ENCODE measurements at places on chromosomes 1 and 21.
A peak's percentile ranks its signal among the peaks of the same experiment; 100 is the strongest.

DNA sequence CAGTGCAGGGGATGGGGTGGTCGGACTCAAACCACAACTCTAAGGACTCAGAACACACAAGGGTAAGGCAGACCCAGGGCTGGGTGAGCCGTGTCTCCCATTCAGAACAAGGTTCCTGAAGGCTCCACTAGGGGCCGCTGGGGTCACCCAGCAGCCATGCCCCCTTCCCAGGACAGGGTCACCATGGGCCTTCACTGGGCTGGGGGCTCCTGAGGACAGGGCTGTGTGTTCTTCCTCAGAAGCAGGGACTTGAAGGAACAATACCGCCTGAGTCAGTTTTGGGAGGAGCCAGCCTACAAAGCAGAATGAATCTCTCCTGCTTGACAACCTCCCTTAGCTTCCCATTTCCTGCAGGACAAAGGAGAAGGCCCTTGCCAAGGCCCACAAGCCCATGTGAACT is 15.4 kb downstream of the RIMS3 start:
- H3K27me3 ChIP-seq = no peaks in the 10 kb centered on the region
- H3K4me3 ChIP-seq = no peak overlapping the region
- peaks cover 33% of the 10 kb centered on the region for H3K4me1 ChIP-seq
- no peak for DNase-seq
- no peaks in the 10 kb centered on the region for H3K36me3 ChIP-seq

GRCh38 chr1:50877641-50878040 is 82.4 kb downstream of the FAF1 start:
- no peaks in the 10 kb centered on the region for H3K36me3 ChIP-seq
- no peak overlapping the region for H3K4me3 ChIP-seq
- no peaks in the 10 kb centered on the region for H3K27me3 ChIP-seq
- DNase-seq = no peak

GRCh38 chr1:8789314-8790214 is 27.9 kb downstream of the RERE start:
- no peak for DNase-seq
- no peak overlapping the region for H3K4me3 ChIP-seq
- H3K27me3 ChIP-seq = no peaks in the 10 kb centered on the region
- H3K4me1 ChIP-seq = no peaks in the 10 kb centered on the region
- peaks cover 5% of the 10 kb centered on the region for H3K36me3 ChIP-seq
- H3K27ac ChIP-seq = no peak overlapping the region

- H3K27ac ChIP-seq = no peak overlapping the region
- H3K4me1 ChIP-seq = no peaks in the 10 kb centered on the region
- no peaks in the 10 kb centered on the region for H3K36me3 ChIP-seq
- H3K27me3 ChIP-seq = peaks cover 2% of the 10 kb centered on the region
- no peak overlapping the region for H3K4me3 ChIP-seq
These were observed 85.6 kb downstream of the WDR4 start for GRCh38 chr21:42793774-42794173.

DNA sequence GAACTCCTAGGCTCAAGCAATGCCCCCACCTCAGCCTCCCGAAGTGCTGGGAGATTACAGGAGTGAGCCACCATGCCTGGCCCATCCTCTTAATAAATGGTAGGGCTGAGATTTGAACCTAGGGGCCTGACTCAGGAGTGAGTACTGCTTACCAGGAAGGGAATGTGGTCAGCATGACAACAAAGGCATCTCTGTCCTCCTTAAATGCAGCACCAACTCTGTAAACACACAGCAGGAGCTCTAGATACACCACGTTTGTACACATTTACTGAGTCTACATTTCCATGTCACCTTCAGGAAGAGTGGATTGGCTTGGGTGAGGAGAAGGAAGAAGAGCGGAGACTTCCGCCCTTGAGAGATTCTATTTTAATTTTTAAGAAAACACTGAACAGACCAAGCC is 38.5 kb downstream of the HIVEP3 start:
- DNase-seq = no peak
- H3K36me3 ChIP-seq = no peaks in the 10 kb centered on the region
- H3K4me3 ChIP-seq = no peak overlapping the region
- peaks cover 11% of the 10 kb centered on the region for H3K4me1 ChIP-seq

GRCh38 chr1:21436488-21437340 is 3.2 kb upstream of the NBPF3 start:
- no peaks in the 10 kb centered on the region for H3K36me3 ChIP-seq
- peaks cover 19% of the 10 kb centered on the region for H3K4me1 ChIP-seq
- H3K27me3 ChIP-seq = peaks cover 4% of the 10 kb centered on the region
- no peak overlapping the region for H3K27ac ChIP-seq
- no peak for DNase-seq

- no peaks in the 10 kb centered on the region for H3K27me3 ChIP-seq
- H3K27ac ChIP-seq = no peak overlapping the region
- no peak overlapping the region for H3K4me3 ChIP-seq
- no peaks in the 10 kb centered on the region for H3K4me1 ChIP-seq
- DNase-seq = no peak
- peaks cover 76% of the 10 kb centered on the region for H3K36me3 ChIP-seq
These were observed 11.5 kb downstream of the NECAP2 start for GRCh38 chr1:16451841-16452528.

DNA sequence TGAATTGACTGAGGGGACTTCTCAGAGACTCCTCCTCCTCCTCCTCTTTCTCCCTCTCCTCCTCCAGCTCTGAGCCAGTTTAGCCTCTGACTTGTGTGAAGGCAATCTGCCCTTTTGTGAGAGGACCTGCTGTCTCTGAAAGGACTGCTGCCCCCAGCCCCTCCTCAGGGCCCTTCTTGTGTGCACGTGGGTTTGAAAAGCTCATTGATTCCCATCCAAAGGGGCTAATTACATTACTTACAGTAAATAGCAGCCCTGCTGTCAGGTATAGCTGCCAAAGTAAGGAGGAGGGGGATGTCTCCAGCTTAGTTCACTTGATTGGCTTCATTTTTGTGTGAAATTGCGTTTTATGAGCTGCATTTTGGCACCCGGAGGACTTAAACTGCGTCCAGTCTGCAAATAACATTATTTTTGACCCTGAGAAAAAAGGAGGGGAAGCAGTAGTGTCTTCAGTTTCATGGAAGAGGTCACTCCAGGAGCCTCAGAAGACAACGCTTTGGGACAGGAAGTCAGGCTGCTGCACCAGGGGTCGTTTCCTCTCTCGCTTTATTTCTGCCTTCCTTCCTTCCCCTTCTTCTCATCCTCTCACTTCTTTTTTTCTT is 1.8 kb upstream of the LHX9 start:
- H3K27me3 ChIP-seq = peaks cover 100% of the 10 kb centered on the region
- peak overlapping the region; percentile 9 for H3K4me3 ChIP-seq
- H3K36me3 ChIP-seq = no peaks in the 10 kb centered on the region
- peaks cover 72% of the 10 kb centered on the region for H3K4me1 ChIP-seq
- no peak for DNase-seq

- no peaks in the 10 kb centered on the region for H3K36me3 ChIP-seq
- H3K27ac ChIP-seq = no peak overlapping the region
- H3K4me3 ChIP-seq = no peak overlapping the region
These were observed 56.2 kb downstream of the TAS1R2 start for GRCh38 chr1:18803151-18803791.

DNA sequence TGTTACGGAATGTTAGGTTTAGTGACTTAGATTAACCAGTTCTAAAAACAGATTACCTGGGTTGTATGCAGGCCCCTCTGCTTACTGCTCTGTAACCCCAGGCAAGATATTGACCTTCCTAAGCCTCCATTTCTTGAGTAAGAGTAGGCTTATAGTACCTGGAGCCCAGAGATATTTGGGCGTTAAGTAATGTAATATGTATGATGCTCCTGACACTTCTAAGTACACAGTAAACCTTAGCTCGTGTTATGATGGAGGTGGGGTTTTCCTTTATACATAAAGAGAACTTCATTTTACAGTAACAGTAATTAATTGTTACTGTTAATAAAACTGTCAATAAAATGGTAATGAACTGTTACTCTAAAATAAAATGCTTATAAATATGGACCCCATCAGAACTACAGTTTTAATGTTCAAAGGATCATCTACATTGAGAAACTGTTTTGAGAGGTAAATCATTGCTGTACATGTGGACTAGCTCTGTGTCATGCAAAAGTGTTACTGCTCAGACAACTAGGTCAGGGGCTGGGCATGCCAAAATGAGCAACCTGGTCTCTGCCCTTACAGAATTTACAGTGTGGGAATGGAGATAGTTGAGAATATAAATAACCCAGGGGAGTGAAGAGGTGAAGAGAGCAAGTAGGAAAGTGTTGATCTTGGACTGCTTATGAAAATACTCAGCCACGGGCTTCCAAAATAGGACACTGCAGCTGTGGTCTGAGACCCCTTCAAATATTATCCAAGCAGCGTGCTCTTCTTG is 26.6 kb downstream of the LRRC8C start:
- no peak overlapping the region for H3K4me3 ChIP-seq
- no peaks in the 10 kb centered on the region for H3K4me1 ChIP-seq
- DNase-seq = no peak
- H3K36me3 ChIP-seq = no peaks in the 10 kb centered on the region
- no peak overlapping the region for H3K27ac ChIP-seq

- DNase-seq = no peak
- no peak overlapping the region for H3K4me3 ChIP-seq
These were observed 134.5 kb downstream of the PTPN14 start for GRCh38 chr1:214416858-214417257.

GRCh38 chr1:172661107-172661506 is 2.2 kb downstream of the FASLG start:
- H3K4me1 ChIP-seq = no peaks in the 10 kb centered on the region
- H3K36me3 ChIP-seq = no peaks in the 10 kb centered on the region
- H3K4me3 ChIP-seq = no peak overlapping the region
- H3K27ac ChIP-seq = no peak overlapping the region
- no peak for DNase-seq
- no peaks in the 10 kb centered on the region for H3K27me3 ChIP-seq

GRCh38 chr1:211493876-211494653 is 2.1 kb upstream of the RD3 start:
- H3K27ac ChIP-seq = no peak overlapping the region
- H3K27me3 ChIP-seq = no peaks in the 10 kb centered on the region
- DNase-seq = no peak
- no peaks in the 10 kb centered on the region for H3K36me3 ChIP-seq
- H3K4me1 ChIP-seq = peaks cover 14% of the 10 kb centered on the region

DNA sequence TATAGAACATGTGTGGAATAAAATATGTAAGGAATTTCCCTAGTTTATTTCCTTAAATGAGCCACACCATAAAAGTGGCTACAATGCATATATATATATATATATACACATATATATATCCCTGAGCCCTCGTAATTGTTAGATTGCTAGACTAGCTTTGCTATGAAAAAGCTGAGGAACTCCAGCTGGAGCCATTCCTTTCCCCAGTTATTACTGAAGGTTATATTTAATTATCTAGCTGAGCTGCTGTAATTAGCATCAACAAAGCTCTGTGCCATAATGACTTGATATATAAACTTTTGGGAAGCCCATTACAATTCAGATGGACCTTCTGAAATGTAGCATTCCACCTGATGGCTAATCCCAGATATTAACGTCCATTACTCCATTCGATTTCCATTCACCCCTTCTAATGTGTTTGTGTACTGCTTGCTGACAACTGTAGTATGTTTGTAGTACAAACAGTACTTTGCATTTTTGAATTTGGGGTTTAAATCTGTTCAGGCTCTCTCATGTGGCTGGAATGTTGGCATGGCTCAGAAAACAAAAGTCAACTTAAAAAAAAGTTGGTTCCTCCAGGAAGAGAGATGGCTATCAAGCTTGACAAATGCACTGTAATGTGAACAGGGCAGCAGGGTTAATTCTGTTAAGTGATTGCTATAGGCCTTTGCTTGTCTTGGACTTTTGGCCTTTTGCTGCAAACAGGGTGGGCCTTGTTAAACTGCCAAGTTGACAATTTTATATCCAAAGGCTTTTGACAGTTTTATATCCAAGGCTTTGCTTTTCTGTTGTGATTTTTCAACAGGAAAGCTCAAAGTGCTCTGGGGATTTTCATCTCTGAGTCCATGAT is 170.0 kb downstream of the LTN1 start:
- DNase-seq = no peak
- H3K27ac ChIP-seq = peak overlapping the region; percentile 54
- no peak overlapping the region for H3K4me3 ChIP-seq
- H3K4me1 ChIP-seq = no peaks in the 10 kb centered on the region
- H3K36me3 ChIP-seq = no peaks in the 10 kb centered on the region
- no peaks in the 10 kb centered on the region for H3K27me3 ChIP-seq

- H3K27ac ChIP-seq = no peak overlapping the region
- H3K4me3 ChIP-seq = no peak overlapping the region
- H3K36me3 ChIP-seq = no peaks in the 10 kb centered on the region
- H3K4me1 ChIP-seq = no peaks in the 10 kb centered on the region
These were observed 3.2 kb downstream of the PGLYRP4 start for GRCh38 chr1:153345187-153346076.

DNA sequence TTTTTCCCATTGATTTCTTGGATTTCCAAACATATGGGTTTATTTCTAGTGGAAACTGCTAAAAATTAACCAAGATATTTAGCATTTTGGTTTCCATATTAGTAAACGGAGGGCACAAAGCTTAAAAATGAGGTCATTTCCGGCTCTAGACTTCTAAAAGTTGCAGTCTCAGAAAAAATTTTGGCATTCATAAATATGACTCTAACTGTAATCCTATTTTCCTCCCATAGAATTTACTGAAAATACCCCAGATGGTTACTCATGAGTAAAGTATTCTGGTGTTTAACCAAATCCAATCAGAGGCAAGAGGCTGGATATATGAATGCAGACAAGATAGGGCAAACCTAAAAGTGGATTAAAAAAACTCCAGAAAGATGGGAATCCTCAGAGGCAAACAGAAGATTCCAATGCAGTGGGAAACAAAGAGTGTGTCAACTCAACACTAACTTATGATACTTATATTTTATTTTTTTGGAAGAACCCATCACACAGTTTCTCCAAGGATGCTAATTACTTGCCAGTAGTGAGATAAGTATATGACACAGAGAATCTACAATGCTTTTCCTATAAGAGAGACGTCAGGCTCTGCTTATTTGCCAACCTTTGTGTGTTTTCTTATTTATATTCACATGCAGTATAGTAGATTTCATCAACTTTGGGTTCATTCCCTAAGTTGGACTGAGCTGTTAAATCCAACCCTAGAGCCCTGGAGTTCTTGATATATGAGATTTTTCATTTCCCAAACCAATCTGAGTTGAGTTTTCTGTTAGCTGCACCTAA is 90.1 kb upstream of the BCL10 start:
- H3K4me3 ChIP-seq = no peak overlapping the region
- H3K4me1 ChIP-seq = no peaks in the 10 kb centered on the region
- DNase-seq = no peak
- no peaks in the 10 kb centered on the region for H3K27me3 ChIP-seq

GRCh38 chr1:200692316-200692715 is 22.6 kb upstream of the DDX59 start:
- H3K36me3 ChIP-seq = no peaks in the 10 kb centered on the region
- no peaks in the 10 kb centered on the region for H3K4me1 ChIP-seq
- no peaks in the 10 kb centered on the region for H3K27me3 ChIP-seq
- no peak overlapping the region for H3K27ac ChIP-seq
- H3K4me3 ChIP-seq = no peak overlapping the region
- no peak for DNase-seq
